Hematopoietic multipotent progenitor cell treated with erythropoietin and hydrocortisone succinate and interleukin-3 and kit ligand, for 6 days (in vitro differentiated cells): ENCODE measurements at places on chromosomes 4 and X.
A peak's percentile ranks its signal among the peaks of the same experiment; 100 is the strongest.

DNA sequence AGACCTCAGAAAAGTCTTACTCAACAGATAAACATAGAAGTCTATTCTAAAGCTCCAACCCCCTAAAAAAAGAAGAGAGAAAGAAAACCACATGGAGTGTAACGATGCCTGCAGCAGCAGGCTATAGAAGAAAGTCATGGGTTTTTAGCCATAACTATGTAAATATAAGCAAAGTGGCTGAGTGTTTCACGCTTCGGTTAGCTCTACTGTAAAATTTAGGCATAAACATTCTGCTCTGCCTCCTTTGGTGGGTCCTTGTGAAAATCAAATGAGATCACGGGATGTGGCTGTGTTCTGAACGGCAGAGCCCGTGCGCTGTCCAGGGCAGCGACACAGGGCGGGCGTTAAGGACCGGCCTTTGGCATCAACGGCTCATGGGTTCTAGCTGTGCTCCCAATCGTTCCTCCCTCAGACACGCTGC lies 78.4 kb downstream of the IRF2 start:
- DNase-seq: no peak

DNA sequence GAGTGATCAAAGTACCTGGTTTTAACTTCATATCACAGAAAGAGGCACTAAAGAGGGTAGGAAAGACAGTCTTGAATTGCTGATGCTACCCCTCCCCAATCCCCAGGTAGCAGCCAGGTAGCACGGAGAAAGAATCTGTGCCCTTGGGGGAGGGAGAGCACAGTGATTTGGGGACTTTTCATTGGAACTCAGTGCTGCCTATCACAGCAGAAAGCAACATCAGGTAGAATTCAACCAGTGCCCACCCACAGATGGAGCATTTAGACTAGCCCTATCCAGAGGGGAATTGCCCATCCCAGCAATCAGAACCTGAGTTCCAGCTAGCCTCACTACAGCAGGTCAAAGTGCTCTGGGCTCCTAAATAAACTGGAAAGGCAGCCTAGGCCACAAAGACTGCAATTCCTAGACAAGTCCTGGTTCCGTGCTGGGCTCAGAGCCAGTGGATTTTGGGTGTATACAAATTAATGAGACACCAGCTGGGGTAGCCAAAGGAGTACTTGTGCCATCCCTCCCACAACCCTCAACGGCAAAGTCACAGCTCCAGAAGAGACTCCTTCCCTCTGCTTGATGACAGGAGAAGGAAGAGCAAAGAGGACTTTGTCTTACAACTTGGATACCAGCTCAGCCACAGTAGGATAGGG lies 228.1 kb downstream of the THOC2 start:
- DNase-seq: no peak

DNA sequence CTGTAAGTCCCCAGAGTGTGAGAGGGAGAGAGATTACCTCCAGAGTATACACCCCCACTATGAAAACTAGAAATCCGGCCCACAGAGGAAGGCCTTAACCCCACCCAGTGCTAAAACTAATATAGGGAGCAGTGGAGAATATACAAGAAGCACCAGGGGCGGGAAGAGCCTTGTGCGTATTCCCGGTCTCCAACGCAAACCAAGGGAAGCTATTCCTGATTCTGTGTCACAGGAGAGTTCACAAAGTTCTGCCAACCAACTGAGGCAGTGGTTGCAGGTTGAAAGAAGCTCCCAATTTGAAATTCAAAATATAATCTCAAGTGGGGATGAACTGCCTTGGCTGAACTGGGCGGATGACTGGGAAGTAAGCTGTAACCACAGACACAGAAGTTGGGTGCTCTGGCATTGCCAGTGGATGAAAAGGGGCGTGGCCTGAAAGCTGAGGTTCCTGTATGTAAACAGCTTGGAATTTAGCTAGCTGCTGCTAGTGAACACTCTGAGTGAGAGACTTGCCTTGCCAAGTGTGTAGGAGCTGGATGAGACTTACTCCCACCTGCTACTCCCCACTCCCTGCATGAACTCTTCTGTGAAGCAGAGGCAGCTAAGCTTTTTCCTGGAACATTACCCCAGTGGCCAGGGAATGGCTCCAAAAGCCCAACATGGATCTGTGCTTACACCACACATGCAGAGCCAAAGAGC lies 32.7 kb downstream of the ELF2 start:
- DNase-seq: peak; percentile 60

DNA sequence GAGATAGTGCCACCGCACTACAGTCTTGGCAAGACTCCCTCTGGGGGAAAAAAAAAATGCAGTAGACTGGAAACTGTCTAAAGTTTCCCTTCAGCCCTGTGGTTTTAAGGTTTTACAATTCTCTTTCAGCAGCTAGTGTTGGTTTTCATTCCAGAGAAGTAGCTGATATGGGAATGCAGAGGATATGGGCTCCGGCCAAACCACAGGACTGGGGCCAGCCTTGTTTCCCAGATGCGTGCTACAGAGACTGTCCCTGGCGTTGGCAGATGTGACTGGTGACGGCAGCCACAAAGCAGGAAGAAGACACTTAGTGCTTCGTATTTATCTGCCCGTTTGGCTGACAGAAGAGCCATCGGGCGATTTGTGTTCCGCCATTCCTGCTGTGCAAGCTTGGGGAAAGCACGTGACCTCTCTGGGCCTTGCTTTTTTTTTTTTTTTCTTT lies 43.2 kb downstream of the ZBTB49 start:
- peak; percentile 91 for DNase-seq

GRCh38 chr4:123200051-123200940 lies 196.3 kb upstream of the SPRY1 start:
- DNase-seq: no peak

DNA sequence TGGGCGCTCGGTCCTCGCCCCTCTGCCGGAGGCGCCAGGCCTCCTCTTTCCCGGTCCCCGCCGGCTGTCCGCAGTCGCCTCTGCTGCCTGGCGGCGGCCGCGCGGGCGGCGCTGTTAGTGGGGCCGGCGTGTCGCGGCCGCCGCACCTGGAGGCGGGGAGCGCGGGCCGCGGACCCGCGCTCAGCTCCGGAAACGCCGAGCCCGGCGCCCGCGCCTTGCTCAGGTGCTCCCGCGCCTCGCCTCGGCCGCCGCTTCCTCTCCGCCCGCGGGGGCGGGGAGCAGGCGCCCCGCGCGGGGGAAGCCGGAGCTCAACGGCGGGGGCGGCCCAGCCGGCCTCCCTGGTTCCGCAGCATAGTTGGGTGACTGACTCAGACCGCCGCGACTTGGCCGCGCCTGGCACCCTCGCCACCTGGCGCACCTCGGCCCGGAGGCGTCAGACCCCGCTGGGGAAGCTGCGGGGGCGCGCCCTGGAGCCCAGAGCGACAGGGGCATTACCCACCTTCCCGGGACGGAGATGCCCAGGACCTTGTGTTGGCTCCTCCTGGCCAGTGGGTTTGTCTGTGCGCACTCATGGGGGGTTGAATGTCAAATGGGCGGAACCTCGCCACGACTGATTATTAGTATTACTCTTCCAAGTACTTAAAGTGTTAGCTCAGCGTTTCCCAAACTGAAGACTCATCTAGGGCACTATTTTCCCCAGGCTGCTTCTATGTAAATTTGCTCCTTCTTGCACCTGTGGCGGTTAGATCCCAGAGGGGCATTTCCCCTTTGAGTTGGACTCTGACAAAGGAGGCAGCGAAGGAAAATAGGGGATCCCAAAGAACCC lies at the start of gene ARAP2:
ARAP2 (minus strand) TSS at position 258 of the 826 bp plus-strand sequence. CDS start 15,028 bp downstream, outside the sequence.
- DNase-seq: peak; percentile 56

GRCh38 chr4:61380865-61381264 lies 180.7 kb downstream of the ADGRL3 start:
- no peak for DNase-seq

GRCh38 chr4:102713096-102713495 lies 47.7 kb downstream of the MANBA start:
- no peak for DNase-seq

GRCh38 chr4:184312126-184312525 lies 94.5 kb upstream of the ENPP6 start:
- DNase-seq: no peak

GRCh38 chr4:168859888-168860694 lies 150.0 kb downstream of the CBR4 start:
- DNase-seq: no peak

DNA sequence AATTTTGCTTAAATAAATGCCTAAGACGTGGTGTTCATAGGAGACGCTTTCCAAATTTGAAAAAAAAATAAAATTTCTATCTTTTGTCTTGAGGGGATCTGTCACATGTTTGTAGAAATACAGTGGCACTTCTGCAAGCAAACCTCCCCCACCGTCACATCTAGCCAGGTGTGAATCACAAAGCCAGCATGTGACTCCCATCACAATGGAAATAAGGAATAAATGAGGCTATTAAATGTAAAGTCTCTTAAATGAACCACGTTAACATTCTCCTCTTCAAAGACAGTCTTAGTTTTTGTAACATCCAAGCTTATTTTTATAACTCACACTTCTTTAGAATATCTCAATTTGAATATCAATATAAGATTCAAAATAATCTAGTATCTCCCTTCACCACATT lies 63.0 kb upstream of the CCSER1 start:
- DNase-seq: no peak

- DNase-seq: peak; percentile 34
Observed at GRCh38 chrX:41257801-41258200, 76.2 kb upstream of the DDX3X start.

DNA sequence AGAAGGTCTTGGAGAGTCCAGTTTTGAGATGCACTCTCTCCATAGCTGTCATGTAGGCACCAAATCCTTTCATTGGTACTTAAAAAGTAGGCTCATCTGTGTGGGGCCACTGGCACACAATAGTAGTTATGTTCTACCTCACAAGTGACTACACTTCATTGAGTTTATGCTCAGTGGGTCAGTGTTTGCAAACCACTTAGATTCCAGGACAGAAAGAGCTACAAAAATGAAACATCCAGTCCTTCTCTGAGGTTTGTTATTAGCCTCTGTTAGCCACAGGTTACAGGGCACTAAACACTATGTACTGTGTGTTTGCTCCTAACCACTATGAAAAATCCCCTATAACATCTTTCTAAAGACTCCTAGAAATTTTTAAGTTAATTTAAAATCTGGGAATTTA lies 13.8 kb downstream of the RAB28 start:
- no peak for DNase-seq

DNA sequence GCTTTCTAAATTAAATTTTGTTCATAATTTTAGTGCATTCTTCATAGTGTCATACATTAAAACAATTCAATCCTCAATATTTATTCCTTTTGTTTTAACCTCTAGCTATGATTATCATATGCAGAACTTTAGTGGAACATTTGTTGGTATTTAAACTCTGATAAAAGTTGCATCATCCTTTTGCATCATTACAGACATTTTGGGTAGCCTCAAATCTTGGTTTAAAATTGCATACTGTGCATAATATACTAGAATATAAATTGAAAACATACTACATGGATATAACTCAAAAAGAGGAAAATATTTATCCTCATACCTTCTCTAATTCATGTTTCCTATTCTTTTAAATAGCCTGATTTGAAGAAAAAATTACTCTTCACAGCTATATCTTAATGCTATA lies 97.3 kb upstream of the NAP1L5 start:
- DNase-seq: no peak

DNA sequence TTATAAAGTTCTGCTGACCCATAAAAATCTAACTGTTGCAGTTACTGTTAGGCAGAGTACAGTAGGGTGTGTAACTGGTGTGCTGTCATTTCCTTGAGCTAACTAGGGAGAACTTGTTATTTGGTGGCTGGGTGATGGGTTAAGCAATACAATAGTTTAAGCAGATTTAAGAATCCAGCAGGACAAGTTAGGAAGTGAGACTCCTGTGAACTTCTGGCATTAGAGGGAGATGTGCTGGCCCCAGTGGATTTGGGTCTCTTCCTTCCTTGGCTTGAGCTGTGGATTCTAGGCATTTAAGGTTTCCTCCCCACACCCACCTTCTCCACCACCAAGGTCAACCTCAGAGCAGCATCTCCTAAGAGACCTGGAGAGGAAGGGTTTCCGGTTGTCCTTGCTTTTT lies 70.5 kb downstream of the CLCN5 start:
- no peak for DNase-seq

- DNase-seq: no peak
Observed at GRCh38 chrX:7570432-7571029, 272.4 kb upstream of the VCX start.

GRCh38 chr4:152660526-152660925 lies 19.3 kb downstream of the TMEM154 start:
- no peak for DNase-seq

GRCh38 chr4:40357738-40358137 lies 22.6 kb downstream of the CHRNA9 start:
- no peak for DNase-seq
